Fibroblast of lung (primary cell): ENCODE measurements at places on chromosomes 11 and 22. TPM values are rescaled to one million over a fixed set of nuclear protein-coding genes. Genes with fewer than 3 reads are reported as not detected.
A peak's percentile ranks its signal among the peaks of the same experiment; 100 is the strongest.

SLCO2B1 gene
- under 0.01 TPM in 1 of 2 replicates, not detected in the other for total RNA-seq

MMP8 gene
- under 0.01 TPM in 1 of 2 replicates, not detected in the other for total RNA-seq

GRCh38 chr11:1163321-1163910 is 5.7 kb downstream of the MUC5AC start:
- no peak for DNase-seq

CABP4 gene
- not detected in 2 replicates for total RNA-seq

GPR83 gene
- not detected in 2 replicates for total RNA-seq

DNA sequence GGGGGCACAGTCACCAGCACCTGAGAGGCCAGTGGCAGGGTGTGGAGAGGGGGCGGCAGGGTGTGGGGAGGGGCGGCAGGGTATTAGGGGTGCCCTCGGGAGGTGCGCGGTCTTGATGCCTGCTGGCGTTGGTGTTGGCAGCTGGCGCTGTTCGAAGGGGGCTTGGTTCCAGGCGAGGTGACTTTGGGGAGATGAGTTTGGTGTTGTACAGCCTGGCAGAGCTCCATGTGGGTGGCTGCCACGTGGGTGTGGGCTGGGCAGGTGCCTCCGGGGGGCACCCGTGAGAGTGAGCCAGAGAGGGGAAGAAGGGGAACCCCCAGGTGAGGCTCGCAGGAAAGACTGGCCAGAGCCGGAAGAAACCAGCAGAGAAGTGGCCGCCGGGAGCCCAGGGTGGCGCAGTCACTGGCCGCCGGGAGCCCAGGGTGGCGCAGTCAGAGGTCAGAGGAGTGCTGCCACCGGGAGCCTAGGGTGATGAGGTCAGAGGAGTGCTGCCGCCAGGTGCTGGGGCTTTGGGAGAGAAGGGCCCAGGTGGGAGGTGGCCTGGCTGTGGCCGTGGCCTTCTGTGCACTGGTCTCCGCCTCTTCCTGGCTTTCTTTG is 44.7 kb downstream of the MUC6 start:
- no peak for DNase-seq

DNA sequence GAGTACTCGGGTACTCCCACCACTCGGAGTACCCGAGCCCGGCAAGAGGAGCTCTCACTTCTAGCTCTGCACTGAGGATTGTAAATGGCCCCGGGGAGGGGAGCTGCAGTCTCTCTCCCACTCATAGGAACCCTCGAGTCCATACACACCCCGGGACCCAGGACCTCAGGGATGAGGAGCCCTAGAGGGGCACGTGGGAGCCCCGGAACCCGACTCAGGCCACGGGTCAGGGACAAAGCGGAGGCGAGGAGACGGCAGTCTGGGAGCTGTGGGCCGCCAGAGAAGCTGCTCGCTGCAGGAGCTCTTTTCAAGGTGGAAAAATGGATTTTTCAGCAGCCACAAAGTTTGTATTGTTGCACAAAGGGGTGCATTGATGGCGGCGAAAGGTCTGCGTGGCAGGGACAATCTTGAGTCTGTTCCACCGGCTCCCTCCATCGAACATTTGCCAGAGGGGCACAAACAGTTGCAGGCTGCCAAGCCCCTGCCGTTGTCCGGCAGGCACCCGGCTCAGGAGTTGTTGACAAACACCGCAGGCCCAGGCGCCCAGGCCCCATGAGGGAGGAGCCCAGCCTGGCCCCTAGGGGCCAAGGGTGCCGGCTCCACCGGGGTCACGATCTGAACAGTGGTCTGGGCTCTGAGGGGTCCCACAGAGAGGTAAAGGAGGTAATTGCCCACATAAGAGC is 5.7 kb upstream of the FLI1 start:
- no peak for DNase-seq

GRCh38 chr11:130180491-130180890 is 20.9 kb downstream of the ST14 start:
- peak; percentile 36 for DNase-seq

- DNase-seq, result no peak
These were observed 38.1 kb upstream of the OPCML start for GRCh38 chr11:133570376-133570775.

DNA sequence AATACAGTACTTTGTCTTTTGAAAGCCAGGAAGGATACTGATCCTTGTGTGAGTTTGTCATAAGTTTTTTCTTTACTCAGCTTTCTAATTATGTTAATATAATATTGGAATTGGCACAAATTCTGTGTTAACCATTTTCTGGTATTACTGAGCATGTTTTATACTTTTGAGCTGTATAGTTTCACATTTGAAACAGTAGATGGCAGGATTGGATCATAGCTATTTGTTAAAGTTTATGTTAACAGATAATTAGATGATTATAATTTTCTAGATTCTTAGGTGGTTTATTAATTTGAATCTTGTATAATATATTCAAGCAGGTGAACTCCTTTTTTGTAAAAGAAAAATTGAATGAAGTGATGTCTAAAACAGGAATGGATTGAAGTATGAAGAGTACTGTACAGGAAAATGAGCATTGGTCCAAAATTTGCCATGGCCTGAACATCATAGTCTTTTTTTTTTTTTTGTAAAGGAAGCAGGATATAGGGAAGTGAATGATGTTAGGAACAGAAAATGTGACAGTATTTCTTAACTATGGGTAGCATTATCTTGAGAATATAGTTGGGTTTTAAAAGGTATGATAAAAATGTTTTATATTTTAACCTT is 102.0 kb downstream of the CYP2R1 start:
- no peak for DNase-seq
